ENCODE measurements at places on chromosomes 16 and 17. TPM values are rescaled to one million over a fixed set of nuclear protein-coding genes. Genes with fewer than 3 reads are reported as not detected.
A peak's percentile ranks its signal among the peaks of the same experiment; 100 is the strongest.

- no peak for DNase-seq
Measured at GRCh38 chr16:72013389-72013788, 4.8 kb downstream of the DHODH start.

DNA sequence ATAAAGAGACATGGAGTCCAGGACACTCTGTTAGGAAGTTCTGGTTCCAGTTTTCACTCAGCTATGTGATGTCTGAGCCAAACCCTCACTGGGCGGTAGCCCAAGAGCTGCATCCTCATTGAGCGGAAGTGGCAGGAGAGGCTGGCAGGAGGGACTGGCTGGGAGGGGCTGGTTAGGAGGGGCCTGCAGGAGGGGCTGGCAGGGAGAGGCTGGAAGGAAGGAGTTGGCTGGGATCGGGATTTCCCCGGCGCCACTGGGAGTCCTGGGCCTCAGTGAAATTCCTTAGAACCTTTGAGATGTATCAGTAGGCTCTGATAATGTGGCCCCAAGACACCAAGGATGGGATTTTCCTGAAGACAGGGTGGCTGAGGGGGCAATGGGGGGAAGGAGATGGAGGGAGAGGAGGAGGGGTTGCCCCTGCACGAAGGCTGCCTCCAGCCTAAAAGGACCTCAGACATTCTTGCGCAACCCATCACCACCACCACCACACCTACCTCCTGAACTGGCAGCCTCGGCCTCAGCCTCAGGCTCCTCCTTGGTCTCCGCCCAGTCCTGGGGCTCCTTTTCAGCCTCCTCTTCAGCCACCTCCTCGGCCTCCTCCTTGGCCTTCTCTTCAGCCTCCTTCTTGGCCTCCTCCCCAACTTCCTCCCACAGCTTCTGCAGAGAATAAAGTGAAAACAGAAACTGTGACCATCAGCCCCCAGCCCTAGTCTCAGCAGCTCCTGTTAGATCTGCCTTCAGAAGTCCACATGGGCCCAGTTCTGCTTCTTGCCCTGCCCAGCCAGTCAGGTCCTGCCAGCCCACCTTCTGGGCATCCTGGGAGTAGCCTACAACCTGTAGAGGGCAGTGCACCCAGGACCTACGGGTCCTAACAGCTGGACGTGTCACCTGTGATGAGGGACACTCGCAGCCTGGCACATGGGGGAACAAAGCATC lies 31.7 kb downstream of the CNGB1 start:
- peak; percentile 71 for DNase-seq

- DNase-seq: no peak
Measured at GRCh38 chr16:28164140-28164539, 47.6 kb downstream of the XPO6 start.

DNA sequence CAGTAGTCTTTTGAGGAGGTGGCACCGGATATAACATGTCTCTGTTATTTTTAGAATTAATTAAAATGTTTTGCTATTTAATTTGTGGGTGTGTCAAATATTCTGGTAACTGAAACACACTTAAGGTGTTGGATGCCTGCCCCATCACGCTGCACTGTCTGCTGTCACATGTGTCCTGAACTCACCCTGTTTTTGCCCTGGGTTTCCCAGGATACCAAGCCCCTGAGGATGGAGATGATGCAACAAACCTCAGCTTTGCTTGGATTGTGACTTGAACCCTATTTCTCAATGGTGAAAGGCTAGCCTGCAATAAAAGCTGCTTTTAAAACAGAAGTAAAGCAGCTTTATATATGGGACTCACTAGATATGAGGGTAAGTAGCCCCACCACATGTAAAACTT lies 11.5 kb upstream of the DUSP14 start:
- no peak for DNase-seq

- DNase-seq: peak; percentile 100
Measured at GRCh38 chr17:45161288-45162024, at the start of gene HEXIM2. TSS of gene HEXIM2 (plus strand) at chr17:45161875. CDS start at chr17:45162794, 919 bp downstream.

DNA sequence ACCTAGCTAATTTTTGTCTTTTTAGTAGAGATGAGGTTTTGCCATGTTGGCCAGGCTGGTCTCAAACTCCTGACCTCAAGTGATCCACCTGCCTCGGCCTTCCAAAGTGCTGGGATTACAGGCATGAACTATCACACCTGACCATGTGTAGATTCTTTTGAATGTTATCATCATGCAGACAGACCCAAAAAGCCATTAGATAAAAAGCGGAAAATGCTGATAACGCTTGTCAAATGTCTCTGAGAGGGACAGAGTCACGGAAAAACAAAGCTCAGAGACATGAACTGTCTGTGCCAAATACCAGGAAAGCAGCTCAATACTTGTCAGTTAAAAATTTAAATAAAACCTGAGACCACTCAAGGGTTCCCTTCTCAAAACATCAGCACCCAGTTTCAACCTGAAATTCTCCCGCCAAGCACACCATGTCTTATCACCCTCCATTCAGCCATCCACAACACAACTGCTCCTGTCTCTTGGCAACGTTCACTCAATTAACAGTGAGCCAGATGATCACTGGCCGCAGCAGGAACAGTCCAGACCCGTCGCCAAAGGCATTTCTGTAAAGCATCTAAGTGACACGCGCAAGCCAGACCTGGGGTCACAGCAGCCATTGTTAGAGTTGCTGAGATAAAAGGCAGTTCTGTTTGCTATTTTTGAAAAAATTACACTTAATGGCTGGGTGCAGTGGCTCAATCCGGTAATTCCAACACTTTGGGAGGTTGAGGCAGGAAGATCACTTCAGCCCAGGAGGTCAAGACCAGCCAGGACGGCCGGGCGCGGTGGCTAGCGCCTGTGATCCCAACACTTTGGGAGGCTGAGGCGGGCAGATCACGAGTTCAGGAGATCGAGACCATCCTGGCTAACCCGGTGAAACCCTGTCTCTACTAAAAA lies 29.7 kb downstream of the FANCA start:
- no peak for DNase-seq

- no peak for DNase-seq
Measured at GRCh38 chr17:82849076-82849945, 9.5 kb upstream of the ZNF750 start.

DNA sequence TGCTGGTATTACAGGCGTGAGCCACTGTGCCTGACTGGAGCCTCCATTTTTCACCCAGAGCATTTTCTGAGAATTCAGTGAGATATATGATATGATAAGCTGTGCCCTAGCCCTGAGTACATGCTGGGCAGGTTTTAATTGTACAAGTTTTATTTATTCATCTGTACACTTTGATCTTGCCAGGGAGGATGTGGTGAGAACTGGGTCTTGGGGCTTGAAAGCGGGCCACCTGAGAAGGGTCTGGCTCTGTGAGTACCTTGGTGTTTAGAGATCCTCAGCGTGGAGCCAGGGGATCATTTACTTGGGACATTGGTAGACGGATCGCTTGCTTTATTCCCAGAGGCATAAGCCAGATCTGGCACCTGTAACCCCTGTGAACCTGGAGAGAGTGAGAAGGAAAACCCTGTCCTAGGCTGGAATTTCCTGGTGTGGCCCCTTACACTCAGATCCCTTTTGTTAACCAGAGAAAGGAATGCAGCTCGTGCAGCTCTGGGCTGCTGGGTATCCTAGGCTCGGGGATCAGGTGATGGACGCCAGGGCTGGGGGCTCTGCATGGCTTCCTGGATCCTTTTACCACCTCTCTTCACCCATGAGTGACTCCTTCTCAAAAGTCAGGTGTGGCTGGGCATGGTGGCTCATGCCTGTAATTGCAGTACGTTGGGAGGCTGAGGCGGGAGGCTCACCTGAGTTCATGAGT lies 91.9 kb downstream of the ABCC1 start:
- no peak for DNase-seq

DNA sequence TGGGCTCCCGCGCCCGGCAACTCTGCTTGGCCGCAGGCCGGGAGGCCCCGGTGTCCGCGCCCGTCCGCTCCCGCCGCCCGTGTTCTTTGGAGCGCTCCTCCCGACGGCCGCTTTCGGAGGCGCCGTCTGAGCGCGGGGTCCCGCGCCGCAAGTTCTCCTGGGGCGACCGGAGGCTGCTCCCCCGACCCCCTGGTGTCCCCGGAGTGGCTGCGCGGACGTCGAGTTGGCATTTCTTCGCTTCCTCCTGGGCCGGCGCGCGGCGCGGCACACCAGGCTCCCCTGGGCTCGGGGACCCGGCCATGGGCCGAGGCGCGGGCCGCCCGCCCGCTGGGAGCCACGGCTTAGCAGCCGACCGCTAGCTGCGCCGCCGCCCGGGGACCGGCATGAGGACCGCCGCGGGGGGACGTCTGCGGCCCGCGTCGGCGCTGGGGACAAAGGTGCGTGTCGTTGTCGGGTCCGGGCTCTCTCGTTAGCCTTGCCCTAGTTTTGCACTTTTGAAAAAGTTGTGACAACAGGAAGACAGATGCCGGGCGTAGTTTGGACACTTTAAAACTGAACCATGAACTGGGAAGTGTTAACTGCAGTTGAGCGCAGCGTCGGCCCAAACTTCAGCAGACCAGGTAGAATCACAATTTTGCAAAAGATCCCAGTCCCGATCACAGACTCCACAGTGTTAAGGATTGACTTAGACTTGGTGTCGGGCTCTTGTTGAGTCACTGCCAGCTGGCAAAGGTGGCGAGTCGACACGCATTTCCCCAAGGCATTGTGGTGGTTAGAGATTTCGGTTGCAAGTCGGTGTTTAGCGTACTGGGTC lies 700 bp downstream of the UBN1 start:
- DNase-seq: peak; percentile 23

- DNase-seq: no peak
Measured at GRCh38 chr17:78117027-78117981, 11.3 kb downstream of the TMC6 start.

GRCh38 chr17:41354536-41354935 lies 3.9 kb upstream of the KRT33A start:
- no peak for DNase-seq

DNA sequence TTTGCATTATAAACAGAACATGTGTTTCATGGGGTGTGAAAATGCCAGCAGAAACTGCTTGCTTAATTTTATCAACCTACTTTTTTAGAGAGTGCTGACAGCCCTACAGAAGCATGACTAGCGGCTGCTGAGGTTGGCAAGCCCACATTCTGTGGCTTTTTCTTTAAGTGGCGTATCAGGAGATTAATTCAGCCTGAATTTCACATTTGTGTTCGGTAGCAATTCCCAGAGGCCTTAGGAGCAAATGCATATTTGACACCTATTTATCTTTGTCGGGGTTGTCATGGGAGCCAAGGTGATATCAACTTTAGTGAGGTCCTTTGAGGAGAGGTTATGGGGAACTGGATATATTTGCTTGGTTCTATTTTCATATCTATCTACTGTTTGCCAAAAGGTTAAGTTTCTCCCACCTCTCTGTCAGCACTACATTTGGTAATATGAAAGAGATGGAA lies 140.9 kb downstream of the KCNJ2 start:
- DNase-seq: no peak

- no peak for DNase-seq
Measured at GRCh38 chr16:4214215-4214621, 27.7 kb downstream of the SRL start.

DNA sequence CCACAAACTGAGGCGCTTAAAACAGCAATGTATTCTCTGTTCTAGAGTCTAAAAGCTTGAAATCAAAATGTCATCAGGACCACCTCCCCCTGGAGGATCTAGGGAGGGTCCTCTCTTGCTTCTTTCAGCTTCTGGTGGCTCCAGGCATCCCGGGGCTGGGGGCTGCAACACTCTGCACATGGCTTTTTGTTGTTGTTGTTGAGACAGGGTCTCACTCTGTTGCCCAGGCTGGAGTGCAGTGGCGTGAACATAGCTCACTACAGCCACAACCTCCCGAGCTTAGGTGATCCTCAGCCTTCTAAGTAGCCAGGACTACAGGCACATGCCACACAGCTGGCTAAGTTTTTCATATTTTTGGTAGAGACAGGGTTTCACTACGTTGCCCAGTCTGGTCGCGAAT lies 37.0 kb upstream of the SNN start:
- DNase-seq: no peak

DNA sequence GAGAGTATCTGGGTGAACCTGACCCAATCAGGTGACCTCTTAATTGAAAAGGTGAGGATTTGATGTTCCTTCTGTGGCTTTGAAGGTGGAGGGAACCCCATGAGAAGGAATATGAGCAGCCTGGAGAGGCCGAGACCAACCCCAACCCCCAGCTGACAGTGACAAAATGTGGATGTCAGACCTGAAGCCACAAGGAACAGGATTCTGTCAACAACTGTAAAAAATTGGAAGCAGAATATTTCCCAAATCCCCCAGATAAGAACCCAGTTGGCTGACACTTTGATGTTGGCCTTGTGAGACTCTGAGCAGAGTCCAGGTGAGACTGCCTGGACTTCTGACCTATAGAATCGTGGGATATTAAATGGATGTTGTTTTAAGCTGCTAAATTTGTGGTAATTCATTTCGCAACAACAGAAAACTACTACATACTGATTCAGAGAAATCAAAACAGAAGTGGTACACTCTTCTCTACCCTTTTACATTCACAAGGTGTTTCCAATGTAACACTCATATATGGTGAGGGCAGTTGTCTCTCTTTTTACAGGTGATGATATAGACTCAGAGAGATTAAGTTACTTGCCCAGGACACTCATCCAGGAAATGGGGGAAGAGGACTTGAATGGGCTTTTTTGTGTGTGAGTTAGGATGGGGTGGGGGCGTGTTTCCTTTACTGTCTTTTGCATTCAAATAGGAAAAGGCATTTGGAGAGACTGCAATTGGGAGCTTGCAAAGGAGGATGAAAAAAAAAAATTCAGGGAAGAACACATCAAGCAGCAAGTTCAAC lies 29.8 kb upstream of the SALL1 start:
- no peak for DNase-seq

GRCh38 chr16:22727285-22728166 lies 86.4 kb upstream of the HS3ST2 start:
- DNase-seq: no peak

GRCh38 chr16:1090620-1091587 lies 5.1 kb downstream of the C1QTNF8 start:
- DNase-seq: no peak

DNA sequence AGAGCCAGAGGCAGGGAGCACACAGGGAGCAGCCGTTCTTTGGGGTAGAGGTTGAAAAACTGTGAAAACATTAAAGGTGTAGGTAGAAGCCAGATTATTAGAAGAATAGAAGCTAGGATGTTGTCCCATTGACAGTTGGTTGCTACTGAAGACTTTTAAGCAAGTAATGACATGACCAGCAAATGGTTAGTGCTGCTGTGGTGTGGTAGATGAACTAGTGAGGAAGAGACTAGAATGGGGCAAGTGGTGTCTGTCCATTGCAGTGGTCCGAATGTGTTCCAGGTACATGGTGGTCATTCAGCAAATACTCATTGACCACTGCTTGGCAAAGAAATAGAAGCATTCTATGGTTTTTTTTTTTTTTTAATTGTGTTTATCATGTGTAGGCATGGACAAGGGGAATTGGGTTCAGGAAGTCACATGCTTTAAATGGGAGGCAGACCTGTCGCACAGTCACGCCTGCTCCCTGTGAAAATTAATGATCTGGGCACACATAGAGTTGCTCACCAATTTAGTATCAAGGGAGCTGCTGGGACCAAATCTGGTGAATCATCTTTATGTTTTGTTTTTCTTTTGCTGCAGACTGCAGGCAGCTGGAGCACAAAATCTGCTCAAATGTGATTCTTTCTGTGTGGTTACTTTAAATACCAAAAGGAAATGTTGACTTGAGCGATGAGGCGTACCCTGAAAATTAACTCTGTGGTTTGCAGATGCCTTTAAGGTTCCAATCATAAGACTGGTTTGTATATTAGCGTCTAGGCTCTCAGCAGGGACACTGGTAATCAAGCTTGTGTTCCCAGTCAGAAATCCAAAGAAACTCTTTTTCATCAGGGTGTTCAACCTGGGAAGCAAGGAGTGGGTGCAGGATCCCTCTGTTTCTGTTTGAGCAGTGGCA lies 30.7 kb downstream of the YPEL2 start:
- DNase-seq: no peak

Gene C16orf92
- polyA plus RNA-seq: not detected

Gene ELMO3
- 1.1 TPM for polyA plus RNA-seq

Gene FOXN1
- polyA plus RNA-seq: 0.12 TPM

Gene IRX3
- polyA plus RNA-seq: 12.3 TPM

Gene HAS3
- 2.6 TPM for polyA plus RNA-seq

Gene NOXO1
- 1.3 TPM for polyA plus RNA-seq

All from hindlimb muscle (tissue), 1 donor.